ENCODE measurements at places on chromosomes 11 and 22.

DNA sequence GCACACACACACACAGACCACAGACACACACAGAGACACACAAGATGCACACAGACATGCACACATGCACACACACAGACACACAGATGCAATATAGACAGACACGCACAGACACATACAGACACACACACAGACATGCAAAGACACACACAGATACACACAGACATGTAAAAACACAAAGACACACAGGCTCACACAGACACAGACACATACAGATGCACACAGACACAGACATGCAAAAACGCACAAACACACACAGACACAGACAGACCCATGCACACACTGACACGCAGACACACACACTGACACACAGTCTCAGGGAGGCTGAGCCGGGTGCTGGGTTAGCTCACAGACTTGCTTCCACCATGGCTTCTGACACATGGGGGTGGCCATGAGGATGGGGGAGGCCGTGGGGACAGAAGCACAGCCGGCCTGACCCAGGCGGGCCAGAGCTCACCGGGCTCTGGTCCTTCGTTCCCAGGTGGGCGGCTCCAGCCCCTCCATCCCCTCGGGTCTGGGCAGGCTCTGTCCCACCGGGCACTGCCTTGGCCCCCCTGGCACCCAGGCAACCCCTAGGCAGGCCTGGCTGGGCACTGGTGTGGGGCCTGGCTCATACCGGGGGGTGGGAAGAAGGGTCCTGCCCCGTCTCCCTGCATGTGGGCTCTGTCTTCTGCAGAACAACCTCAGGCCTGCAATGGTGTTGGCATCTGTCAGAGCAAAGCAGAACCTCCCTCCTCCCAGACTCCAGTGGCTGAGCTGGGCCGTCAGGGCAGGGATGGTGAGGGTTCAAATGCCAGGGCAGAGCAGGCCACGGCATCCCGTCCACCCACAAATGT lies 1489.5 kb downstream of the BRD1 start:
- DNase-seq: no peak

GRCh38 chr11:64839335-64839734 lies 5.1 kb downstream of the CDC42BPG start:
- DNase-seq: no peak

GRCh38 chr11:123304828-123305466 lies 109.9 kb upstream of the CLMP start:
- no peak for DNase-seq

- peak; percentile 80 for DNase-seq
Measured at GRCh38 chr11:27904358-27905055, 203.4 kb downstream of the KIF18A start.

GRCh38 chr22:17390087-17390486 lies 20.8 kb downstream of the CECR2 start:
- DNase-seq: no peak

GRCh38 chr11:116997071-116997470 lies 101.2 kb downstream of the SIK3 start:
- no peak for DNase-seq

GRCh38 chr11:130603335-130603906 lies 155.0 kb downstream of the ADAMTS15 start:
- DNase-seq: no peak

GRCh38 chr11:116558504-116559211 lies 214.1 kb downstream of the BUD13 start:
- DNase-seq: peak; percentile 60

GRCh38 chr11:46461461-46461927 lies 69.9 kb upstream of the CHRM4 start:
- DNase-seq: peak; percentile 30

DNA sequence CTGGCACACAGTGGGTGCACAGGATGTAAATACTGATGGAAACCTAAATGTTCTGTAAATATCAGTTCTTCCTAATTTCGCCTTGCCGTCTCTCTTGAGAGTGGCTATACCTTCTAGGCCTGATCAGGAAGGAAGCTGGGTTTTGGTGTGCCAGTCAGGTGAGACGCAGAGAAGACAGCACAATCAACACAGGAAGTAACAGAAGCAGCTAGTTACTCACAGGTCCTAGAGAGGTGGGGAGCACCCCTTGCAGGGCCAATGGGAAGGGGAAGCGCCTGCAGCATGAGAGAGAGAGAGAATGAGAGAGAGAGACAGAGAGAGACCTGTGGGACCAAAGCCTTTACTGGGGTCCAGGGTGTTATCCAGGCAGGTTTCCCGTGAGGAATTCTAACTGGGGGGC lies 80.8 kb downstream of the FBLN1 start:
- no peak for DNase-seq

Data from fibroblast of skin of scalp (primary cell).